ENCODE measurements at places on chromosomes 2 and 18.

DNA sequence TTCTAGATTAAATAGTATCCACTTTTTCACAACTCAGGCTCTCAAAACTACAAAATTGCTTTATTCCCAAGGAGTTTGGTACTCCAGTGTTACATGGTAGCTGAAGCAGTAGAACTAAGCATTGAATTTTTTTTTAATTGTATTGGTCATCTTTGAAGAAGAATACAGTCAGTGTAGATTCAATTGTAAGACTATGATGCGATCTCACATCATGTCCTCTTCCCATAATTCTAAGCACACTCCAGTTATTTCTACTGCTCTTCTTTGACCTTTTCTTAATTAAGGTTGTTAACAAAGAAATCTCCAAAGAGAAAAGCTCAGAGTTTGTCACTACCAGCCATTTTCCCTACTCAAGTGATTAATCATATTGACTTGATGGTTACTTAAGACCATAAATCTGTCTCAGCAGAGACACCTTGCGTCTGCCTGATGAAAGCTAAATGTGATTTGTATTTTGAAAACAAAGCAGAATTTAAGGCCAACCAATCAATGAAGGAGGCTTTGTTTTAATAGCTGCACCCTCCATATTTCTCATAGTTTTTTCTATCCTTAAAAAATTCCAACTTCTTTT, 130.2 kb downstream of the DTNA start:
- peak; percentile 86 for DNase-seq

- DNase-seq: no peak
Measured at GRCh38 chr18:42742969-42743368, 372.5 kb downstream of the RIT2 start.

GRCh38 chr2:20629581-20630171, 21.2 kb downstream of the HS1BP3 start:
- DNase-seq: no peak

DNA sequence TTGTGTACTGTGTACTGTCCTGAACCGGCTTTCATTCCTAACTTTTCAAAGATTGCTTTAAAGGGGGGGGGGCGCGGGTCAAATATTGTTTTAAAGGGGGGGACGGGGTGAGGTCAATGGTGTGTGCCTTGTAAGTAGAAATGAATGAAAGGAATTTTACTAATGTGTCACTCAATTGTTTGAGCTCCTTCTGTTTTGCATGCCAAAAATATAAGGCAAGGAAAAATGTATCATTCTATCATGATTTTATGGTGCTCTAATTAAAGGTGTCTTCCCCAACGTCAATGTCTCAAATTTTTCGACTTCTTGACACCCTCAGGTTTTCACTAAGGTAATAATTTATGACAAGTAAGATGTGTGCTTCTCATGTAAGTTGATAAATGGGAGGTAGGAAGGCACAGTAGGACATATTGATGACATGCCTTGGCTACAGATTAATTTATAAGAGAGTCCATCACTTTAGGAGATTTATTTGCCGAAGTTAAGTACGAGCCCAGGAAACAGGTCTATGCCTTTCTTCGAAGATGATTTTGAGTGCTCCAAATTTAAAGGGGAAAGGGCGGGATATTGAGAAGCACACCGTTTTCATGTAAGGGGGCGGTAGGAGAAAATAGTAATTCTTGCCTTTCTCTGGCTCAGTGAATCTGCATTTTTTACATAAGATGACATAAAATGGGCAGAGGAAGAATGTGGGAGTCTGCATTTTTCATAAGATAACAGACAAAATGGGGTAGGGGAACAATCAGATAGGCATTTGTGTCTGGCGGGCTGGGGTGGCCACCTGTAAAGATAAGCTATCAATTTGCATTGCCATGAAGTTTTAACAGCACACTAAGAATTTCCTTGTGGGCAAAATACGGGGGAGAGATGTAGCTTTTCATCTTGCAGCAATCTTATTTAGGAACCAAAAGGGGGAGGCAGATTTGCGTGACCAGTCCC, 1.2 kb upstream of the TRAPPC8 start:
- DNase-seq: peak; percentile 37

GRCh38 chr2:217725409-217725808, 277.4 kb downstream of the TNS1 start:
- no peak for DNase-seq

DNA sequence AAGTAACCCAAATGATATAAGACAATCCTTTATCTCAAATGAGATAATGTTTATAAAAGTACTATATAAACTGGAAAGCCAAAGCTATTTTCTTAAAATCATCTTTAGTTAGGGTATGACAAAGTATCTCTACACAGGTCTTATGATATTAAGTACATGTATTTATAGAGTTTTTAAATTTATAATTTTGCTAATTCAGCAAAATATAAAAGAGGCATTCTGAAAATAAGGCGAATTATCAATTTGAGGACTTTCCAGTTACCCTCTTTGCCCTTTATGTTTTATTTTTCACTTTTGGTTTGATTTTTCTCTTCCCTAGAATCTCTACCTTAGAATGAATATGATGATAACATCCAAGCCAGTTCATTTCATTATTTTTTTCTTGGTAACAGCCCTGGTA, 115.2 kb downstream of the ZNF521 start:
- no peak for DNase-seq

DNA sequence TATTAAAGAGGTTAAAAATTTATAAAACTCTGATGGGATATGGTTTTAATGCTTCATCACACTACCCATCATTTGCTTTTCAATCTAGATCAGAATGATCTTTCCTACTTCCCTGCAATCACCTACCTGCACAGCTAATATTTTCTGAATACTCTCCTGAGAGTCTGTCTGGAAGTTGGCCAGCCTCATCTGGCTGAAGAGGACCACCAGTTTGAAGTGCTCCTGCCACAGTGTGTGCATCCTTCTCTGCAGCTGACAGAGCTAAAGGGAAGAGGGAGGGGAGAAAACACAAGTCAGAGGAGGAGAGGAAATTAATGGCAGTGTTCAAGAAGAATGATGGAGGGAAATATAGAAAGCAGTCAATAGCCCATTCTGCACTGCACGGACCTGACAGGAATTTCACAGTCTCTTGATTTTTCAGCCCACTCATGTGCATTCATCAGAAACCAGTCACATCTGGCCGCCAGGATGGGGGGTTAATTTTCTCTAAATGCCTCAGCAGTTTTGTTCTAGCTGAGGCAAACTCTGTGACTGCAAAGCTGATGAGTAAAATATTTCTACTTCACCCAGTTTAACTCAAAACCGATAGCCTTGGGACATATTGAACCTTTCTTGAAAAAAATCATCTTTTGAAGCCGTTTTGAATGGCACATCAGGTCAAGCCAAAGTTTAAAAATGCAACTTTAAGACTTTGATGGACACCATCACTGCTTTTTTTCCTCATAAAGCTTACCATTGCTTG, 201.8 kb upstream of the KLHL14 start:
- peak; percentile 92 for DNase-seq

DNA sequence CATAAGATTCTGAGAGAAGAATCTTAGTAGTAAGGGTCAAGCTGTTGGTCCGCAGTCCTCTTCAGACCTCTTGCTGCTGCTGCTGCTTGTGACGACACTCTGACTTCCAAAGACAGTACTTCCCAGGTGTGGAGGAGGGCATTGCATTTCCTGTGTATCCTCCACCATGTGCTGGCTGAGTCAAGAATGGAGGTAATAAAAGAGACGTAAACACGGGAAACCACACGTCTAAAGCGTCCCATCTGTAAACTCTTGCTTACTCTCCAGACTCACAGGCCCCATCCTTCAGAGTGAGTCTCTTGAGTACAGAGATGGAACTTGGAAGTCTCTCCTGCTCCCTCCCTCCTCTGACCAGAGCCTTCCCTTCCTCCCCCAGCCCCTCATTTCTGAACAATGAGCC, 25.6 kb downstream of the KLHL29 start:
- DNase-seq: no peak

DNA sequence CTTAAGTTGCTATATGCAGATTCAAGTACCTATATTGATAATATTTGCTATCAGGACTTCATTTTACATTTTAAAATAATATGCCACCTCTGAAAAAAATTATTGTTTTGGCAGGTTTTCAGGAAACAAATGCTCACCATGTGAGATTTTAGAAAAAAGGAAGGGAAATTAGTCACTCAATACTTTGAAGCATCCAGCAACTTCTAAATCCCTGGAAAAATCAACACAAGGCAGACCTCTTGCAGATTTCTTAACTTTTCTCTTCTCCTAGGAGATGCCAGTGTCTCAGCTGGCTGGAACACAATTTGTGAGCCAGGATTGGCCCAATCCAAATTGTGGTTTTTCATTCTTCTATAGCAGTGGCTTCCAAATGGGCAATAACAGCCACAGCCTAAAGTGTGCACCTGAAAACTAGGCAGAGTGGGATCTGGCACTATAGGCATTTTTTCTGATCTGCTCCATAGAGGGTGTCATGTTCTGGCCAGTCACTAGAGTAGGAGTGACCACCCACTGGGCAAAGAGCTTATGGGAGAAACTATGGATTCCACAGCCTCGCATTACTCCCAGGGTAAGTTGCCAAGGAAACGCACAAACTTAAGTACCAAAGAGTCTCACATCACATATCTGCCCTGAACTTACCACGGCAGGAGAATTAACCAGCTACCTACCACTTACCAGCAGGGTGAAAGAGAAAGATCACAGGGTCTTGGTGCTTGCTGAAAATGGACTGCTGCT, 28.1 kb upstream of the THOC1 start:
- no peak for DNase-seq

GRCh38 chr2:233210843-233211547, 40.5 kb upstream of the ATG16L1 start:
- no peak for DNase-seq

DNA sequence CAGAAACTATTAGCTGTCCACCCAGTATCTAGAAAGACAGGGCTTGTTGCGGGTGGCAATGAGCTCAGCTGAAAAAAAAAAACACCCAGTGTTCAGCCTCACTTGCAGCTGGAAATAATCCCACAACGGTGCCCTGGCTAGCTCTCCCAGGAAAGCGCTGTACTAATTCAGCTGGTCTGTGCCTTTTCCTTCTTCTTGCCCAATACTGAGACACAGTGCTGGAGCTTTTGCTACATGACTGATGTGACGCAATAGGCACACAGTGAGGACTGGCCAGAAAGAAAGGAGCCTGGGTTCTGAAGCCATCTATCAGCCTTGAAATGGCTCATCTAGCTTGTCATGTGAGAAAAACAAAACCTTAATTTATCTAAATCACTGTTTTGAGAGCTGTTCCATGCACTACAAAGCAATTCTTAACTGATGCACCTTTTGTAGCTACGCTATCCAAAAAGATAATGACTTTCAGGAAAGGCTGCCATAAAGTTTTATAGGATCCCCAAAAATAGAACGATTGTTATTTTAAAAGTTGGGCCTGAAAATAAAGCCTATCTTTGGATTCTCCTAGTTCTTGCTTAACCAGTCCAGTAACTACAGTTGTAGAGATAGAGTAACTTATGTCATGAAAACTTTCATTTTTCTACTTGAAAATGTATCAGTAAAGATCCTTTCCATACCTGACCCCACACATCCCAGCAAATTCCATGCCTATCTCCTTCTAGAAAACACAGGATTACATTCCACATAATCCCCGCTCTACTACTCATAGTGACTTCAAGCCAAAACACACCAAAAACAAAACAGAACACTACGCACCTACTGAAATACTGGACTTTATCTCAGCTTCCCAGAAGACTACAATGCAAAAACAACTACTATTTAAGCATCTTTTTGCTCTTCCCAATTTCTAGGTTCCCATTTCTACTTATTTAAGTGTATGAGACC, 15.9 kb downstream of the KIDINS220 start:
- DNase-seq: no peak
